GM04503 (cell line): ENCODE measurements at places on chromosomes 16 and 17.

- DNase-seq: no peak
These were observed 19.9 kb downstream of the TEX14 start for GRCh38 chr17:58671969-58672368.

DNA sequence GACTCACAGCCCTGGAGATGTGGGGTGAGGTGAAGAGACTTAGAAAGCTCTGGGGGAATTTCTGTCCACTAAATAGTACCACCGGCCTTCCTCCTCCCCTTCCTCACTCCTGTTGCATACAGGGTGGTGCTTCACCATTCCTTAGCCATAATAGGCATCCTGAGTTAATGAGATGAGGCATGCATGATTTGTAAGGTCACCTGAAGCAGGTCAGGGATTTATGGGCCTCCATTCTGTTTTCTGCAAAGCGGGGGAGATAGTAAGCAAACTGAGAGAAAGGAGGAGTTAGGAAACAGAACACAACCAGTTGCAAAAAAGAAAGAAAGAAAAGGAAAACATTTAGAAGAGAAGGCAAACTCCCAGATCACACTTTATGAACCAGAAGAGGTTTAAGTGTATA is 9.3 kb upstream of the MYOCD start:
- DNase-seq: no peak

- no peak for DNase-seq
These were observed 19.0 kb downstream of the IGF2BP1 start for GRCh38 chr17:49015924-49016774.

DNA sequence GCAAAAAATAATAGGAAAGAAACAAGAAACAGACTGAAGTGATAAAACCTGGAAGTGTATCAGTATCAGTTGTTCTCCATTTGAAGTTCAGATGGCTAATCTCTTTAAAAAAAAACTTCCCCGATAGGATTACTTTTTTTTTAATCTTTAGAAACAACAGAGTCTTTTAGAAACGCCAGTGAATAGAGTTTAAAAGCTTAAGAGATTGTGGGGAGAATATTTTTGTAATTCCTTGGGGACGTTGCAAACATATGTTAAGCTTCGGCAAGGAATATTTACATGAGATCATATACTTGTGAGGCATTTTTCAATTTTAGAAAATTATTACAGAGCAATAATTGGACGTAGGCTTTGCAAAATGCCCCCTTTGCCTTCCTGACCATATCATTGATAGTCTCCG is 13.2 kb downstream of the MAF start:
- no peak for DNase-seq
